ENCODE measurements at places on chromosomes 5 and 9. TPM values are rescaled to one million over a fixed set of nuclear protein-coding genes. Genes with fewer than 3 reads are reported as not detected.

- DNase-seq, result no peak
Measured at GRCh38 chr5:151236888-151237287, 13.0 kb upstream of the CCDC69 start.

DNA sequence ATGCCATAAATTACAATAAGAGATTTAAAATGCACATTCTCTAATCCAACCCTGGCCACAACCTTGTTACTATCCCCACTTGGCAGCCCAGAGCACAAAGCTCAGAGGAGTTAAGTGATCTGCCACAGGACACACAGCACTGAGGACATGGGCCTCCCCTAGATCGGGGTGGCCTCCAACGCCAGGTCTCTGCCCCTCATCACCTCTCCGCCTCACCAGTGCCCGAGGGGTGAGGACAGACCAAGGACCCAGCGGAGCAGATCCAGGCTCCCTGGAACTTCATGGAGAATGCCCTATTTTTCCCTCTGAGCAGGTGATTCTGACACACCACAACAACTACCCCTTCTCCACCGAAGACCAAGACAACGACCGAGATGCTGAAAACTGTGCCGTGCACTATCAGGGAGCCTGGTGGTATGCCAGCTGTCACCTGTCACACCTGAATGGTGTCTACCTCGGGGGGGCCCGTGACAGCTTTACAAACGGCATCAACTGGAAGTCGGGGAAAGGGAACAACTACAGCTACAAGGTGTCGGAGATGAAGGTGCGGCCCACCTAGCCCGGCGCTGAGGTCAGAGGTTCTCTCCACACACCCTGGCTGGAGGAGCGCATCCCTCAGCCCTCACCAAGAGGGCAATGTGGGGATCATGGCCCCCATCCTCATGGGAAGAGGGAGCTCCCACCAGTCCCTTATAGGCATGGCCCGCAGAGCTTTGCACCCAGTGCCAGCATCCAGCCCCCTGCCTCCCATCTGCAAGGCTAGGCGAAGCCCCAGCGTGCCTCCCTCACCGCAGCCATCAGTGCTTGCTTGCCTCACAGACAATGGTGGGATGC, 12.5 kb upstream of the FCN2 start:
- DNase-seq, result no peak

DNA sequence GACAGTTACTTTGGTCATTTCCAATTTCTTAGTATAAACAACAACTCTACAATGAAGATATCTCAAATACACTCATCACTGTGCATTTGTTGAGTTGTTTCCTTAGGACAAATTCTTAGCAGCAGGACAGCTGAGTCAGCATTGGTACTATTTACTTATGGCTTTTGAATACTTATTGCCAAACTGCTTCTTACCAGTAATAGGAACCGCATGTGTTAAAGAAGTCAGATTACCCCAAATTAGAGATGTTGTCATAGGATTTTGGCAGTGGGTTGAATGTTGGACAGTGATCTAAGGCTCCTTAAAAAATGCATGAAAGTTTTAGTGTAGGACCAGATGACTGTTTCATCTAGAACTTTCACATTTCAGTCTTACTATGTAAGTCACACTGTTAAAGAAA, 280.1 kb upstream of the DMRT1 start:
- no peak for DNase-seq

DNA sequence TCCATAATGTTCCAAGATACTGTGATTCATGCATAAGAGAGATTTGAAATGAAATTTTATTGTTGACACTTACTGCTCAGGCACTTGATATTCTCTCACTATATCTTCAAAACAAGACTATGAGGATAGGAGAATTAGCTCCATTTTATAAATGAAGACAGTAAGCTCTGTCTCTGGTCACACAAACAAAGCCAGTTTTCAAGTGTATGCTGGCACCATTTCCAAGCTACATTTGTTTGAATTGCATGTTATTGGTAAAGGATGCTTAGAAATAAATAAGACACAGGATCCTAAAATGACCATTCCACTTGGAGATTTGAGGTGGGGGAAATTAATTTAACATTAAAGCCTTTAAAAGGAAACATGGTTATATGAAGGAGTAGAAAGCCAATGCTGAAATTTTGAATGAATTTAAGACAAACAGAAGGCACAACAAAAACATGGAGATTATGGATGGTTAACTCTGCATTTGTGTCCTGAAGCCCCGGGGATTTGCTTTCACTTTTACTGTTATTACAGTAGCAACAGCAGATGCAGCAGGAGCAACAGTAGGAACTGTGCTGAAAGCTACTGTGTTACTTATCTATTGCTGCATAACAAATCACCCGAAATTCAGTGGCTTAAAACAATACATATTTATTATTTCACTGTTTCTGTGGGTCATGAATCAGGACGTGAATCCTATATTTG, 79.7 kb upstream of the ASTN2 start:
- DNase-seq, result no peak

- no peak for DNase-seq
Measured at GRCh38 chr5:62083661-62084060, 222.3 kb upstream of the KIF2A start.

- no peak for DNase-seq
Measured at GRCh38 chr9:83715221-83715620, 7.5 kb upstream of the UBQLN1 start.

- peak; percentile 45 for DNase-seq
Measured at GRCh38 chr9:76203373-76203772, 190.9 kb downstream of the RFK start.

DNA sequence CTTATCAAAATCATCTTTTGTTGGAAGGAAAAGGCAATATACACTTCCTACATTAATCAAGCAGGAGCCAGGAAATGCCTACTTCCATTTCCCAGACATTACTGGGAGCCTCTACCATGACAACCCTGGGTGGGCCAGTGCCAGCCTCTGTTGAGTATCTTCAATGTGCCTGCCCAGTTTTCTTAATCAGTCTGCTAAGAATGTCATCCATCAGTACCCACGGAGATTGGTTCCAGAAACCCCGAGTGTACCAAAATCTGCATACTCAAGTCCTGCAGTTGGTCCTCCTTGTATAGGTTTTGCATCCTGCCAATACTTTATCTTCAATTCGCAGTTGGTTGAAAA, 82.4 kb downstream of the MARCHF3 start:
- DNase-seq, result no peak

GRCh38 chr5:39441838-39442237, 17.1 kb upstream of the DAB2 start:
- DNase-seq, result no peak

DNA sequence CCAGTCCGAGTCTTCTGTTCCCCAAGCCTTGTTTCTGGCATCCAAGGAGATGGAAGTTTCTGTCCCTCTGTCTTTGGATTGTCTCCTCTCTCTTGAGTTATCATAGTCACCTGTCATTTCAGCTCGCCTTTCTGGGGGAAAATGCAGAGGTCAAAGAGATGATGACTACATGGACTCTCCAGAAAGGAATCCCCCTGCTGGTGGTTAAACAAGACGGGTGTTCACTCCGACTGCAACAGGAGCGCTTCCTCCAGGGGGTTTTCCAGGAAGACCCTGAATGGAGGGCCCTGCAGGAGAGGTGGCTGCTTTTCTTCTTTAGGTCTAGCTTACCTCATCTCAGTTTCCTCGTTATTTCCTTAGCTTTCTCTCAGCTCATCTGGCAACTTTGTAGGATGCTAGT, 25.1 kb downstream of the ERAP2 start:
- no peak for DNase-seq

DNA sequence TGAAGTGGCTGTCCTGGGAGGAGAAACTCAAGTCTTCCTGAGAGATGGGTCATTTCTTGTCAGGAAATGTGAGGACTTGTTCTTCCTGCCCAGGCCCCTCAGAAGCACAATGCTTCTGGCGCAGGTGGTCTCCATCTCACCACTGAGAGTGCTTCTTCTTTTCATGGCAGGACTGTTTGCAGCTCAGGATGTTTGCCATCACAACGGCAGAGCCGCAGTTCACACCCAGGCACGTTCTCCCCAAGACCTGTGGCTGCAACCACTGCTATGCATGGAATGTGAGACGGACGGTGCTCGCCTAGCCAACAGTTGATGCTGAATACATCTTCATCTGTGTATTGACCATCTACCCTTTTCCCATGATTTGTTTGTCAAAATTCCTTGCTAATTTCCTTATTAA, 216.3 kb downstream of the GADD45G start:
- DNase-seq, result no peak

GRCh38 chr5:180338001-180338707, 15.0 kb downstream of the GFPT2 start:
- DNase-seq, result no peak

- peak; percentile 29 for DNase-seq
Measured at GRCh38 chr5:80239680-80240367, 16.0 kb downstream of the SERINC5 start.

DNA sequence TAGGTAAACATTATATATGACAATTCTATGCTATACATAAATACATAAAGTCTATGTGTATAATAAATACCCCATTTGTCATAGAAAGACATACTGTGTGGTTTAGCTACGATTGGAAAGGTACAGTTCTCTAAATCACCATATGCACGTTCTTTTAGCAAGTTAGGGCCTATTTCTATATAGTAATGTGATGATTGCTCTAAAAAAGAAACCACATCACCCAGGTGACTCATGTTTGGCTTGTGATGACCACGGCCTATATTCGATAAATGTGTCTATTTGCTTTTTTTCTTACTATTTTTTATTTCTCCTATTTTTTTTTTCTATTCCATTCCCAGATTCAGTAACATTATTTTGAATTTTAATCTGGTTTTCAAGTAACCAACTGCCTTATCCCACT, 34.7 kb downstream of the RETREG1 start:
- DNase-seq, result no peak

ACOT12 gene
- not detected for total RNA-seq

PCDHB8 gene
- total RNA-seq, result 2.6 TPM

MEGF10 gene
- total RNA-seq, result 1.1 TPM

GPR151 gene
- not detected for total RNA-seq
